ENCODE measurements at places on chromosomes 3 and 15.

GRCh38 chr3:43142472-43142871, 36.6 kb upstream of the POMGNT2 start:
- DNase-seq: no peak

GRCh38 chr3:46733026-46733800, 15.5 kb upstream of the PRSS50 start:
- peak; percentile 8 for DNase-seq

DNA sequence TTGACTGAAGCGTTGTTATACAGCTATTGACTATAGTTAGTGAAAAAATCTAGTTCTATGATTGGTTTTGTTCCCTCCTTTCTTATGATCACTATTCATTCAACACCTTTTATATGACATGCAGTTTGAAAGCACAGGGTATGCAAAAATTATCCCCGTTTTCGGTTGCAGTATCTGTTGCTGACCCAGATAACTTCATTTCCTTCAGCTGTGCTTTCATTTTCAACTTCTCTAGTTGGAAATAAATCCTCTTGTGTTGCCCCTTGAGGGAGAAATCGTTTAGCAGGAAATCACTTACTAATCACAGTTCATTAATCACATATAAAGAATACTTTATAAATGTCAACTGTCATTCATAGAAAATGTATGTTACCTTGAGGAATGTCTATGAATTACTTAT, 55.1 kb downstream of the MBNL1 start:
- DNase-seq: no peak

DNA sequence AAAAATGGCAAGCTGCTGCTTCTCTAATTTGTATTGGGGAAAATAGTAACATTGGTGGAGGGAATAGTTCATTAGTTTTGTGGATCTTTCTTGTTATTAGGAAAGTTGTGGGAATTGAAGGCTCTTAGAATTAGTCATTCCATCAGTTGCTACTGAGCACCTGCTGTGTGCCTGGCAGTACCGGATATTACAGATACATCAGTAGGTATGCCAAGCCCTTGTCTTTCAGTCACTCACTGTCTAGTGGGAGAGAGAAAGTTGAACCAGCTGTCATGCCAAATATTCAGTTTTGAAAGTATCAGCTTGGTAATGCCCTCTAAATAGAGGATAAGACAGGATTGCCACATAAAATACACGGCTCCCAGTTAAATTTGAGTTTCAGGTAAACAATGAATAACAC, 32.5 kb downstream of the IGSF10 start:
- no peak for DNase-seq

DNA sequence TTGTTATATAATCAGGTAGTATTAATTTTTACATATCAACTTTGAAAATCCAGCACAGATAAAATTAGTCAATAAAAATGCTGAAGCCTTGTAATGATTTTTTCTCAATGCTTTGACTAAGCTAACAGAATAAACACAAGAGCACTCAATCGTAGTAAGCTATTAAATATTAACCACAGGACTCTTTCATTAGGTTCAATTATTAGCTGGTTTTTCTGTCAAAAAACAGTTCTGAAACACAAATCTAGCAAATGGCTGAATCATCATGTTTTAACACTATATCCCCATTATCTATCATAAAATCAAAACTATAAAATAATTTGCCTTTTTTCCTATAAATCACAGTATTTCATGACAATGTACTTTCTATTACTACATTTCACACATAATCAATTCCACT, 69.6 kb downstream of the PLOD2 start:
- DNase-seq: no peak

All from GM23248 (cell line).